ENCODE measurements at places on chromosomes 2 and 18.
A peak's percentile ranks its signal among the peaks of the same experiment; 100 is the strongest.

DNA sequence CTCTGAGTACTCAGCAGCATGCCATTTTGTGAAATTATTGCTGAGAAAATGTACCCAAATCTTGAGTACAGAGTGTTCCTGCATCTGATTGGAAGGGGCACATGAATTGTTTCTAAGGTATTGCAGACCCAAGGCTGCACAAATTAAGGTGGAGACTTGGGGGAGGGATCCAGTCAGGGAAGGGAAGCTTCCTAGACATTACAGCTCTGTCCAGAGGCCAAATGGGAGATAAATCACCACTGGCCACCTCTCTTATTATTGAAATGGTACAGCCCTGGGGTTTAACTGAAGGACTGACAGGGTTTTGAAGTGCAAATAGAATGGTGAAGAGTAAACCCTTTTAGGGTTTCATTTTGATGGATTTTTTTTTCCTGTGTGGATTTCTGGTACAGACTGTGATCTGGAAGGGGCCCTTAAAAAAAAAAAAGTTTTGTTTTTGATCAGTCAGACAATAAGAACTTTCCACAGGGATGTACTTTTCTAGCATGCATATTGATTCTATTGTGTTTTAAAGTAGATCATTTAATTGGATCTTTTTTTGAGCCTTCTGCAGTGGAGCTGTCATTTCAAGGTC, 119.4 kb downstream of the GREB1L start:
- DNase-seq, result no peak

GRCh38 chr18:10062302-10063300, 148.8 kb downstream of the VAPA start:
- DNase-seq, result no peak

- no peak for DNase-seq
These were observed 197.7 kb downstream of the UBE2E3 start for GRCh38 chr2:181178130-181178529.

GRCh38 chr2:129199501-129199900, 780.0 kb upstream of the RAB6C start:
- no peak for DNase-seq

GRCh38 chr2:219671279-219671678, 43.8 kb downstream of the SLC4A3 start:
- DNase-seq, result no peak

GRCh38 chr2:188734691-188735090, 239.5 kb upstream of the COL3A1 start:
- no peak for DNase-seq

- DNase-seq, result no peak
These were observed 8.8 kb downstream of the IMMT start for GRCh38 chr2:86186431-86186830.

DNA sequence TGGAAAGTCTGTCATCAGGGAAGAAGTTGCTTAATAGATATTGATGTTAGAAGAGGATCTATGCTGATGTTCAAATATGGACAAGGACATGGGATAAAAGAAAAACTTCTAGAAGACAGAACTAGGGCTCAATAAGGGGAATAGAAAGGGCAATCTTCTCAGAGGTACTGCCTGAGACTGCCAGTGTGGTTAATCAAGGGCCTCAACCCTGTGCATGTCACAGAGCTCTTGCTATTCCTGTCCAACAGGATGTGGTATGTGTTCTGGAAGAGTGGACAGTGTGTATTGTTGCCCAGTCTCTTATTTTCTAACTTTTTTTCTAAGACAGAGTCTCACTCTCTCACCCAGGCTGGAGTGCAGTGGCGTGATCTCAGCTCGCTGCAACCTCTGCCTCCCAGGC, 27.8 kb upstream of the RNF125 start:
- no peak for DNase-seq

DNA sequence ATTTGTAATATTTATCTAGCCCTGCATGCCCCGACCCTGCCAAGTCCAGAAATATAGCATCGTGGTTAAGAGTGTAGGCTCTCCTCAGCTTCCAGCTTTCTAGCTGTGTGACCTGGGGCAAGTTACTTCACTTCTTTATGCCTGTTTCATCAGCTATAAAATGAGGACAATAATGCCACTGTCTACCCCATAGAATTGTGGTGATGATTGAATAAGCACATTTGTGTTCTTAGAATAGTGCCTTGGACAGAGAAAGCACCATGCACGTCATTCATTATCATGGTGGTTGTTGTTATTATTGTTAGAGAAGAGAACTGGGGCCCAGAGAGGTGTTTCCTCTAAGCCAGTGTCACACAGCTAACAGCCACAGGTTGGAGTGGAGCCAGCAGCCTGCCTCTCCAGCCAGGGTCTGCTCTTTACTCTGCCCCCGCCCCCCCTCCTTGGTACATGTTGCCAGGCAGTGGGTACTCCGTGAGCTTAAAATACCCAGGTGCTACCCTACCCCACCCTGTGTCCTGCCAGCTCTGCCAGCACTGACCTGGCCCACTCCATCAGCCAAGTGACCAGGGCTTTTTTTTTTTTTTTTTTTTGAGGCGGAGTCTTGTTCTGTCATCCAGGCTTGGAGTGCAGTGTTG, 202.1 kb downstream of the CTIF start:
- DNase-seq, result no peak

GRCh38 chr2:217743407-217743806, 259.4 kb downstream of the TNS1 start:
- no peak for DNase-seq

DNA sequence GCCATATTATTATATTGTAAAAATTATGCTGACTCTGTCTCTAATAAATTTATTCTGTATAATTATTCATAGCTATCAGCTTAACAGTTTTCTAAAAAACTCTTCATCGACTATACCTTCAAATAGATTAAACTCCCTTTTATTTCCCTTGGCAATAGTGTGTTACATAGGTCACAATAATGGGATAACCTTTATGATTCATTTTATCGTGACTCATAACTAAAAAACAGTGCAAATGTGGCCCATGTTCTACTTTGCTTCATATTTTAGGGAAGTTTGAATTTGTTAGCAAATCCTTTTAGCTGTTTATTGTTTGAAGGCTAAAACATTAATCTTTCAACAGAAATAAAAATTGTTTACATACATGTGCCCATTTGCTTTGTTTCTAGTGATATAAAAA, 783.2 kb upstream of the CDH2 start:
- peak; percentile 63 for DNase-seq

- no peak for DNase-seq
These were observed 55.0 kb upstream of the PKDCC start for GRCh38 chr2:41992671-41993434.

GRCh38 chr2:120319123-120319522, 26.8 kb upstream of the INHBB start:
- no peak for DNase-seq

- DNase-seq, result no peak
These were observed 244.9 kb upstream of the MYT1L start for GRCh38 chr2:2575870-2576386.

GRCh38 chr2:27773959-27774358, 2.4 kb downstream of the MRPL33 start:
- no peak for DNase-seq

DNA sequence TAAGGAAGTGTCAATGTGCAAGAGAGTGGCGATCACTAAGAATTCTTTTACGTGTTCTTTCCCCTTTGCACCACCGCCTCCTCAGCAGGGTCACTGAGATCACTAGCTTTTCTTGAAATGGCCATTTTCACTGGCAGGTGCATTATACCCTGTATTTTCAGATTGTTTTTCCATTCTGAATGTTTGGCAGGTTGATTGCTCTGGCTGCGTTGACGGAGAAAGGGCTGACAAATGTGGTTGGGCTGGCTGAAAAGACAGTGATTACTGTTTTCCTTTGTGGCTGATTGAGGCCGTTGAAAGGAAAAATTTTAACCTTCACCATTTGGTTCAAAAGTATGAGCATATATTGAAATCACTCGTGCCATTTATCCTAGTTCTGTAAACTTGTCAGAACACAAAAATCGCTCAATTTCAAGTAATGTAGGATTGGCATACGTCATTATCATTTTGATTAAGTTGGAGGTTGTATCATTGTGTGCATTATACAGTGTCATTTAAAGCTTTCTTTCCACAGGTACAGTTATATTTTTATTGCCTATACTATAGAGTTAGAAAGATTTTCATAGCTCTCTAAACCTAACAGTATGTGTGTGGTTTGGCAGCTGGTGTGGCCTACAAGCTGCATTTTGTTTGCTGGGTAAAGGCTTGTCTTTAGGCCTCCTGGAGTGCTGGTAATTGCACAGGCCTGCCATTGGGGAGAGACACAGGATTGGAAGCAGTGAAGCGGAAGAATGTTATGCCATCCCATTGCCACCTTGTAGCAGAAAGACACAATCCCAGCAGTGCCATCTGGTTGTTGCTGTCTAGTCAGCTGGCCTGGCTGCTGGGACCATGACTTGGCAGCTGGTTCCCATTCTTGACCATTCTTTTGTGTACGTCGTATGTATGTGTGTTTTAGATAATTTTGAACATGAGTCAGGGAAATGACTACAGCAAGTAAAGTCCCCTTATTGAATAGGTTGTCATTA, 36.7 kb downstream of the DYNC1I2 start:
- no peak for DNase-seq

- DNase-seq, result no peak
These were observed 214.3 kb downstream of the SP3 start for GRCh38 chr2:173750831-173751230.

DNA sequence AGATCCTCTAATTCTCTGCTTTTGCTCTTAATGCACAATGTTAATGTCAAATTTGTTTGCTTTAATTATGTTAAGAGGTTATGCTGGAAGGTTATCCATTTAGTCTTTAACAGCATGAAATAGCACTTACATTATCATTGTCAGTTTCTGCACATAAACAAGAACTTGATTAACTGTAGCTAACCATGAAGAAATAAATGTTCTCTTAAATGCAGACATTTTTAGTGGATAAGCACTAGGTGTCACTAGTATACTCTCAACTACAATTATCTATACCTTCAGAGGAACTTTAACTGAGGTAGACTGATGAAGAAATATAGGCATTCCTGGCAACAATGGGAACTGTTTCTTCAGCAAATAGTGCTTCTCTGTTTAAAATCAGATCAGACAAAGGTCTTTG, 178.8 kb upstream of the CHST9 start:
- DNase-seq, result peak; percentile 50

- DNase-seq, result peak; percentile 31
These were observed 82.3 kb downstream of the ANTXR1 start for GRCh38 chr2:69095305-69095704.

- no peak for DNase-seq
These were observed 13.3 kb downstream of the DNAJC27 start for GRCh38 chr2:24958411-24958935.

GRCh38 chr2:105584435-105585010, 160.2 kb upstream of the NCK2 start:
- DNase-seq, result peak; percentile 50

DNA sequence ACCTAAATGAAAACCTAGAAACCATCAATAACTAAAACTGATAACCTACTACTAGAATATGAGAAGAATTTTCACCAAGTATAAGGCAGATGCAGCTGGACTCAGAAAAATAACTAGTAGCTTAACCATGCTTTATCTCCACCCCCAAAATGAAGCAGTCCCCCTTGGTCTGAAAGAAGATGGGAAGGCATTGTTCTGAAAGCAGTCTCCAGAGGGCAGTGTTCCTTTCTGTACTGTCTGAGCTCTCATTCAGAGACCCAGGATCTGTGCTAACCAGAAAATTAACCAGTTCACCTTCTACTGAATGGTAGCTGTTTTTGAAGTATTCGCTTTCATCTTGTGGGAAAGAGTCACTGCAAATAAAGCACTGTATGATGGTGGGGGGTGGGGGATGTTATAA, 273.0 kb downstream of the PDE11A start:
- peak; percentile 43 for DNase-seq

- DNase-seq, result peak; percentile 57
These were observed 84.2 kb downstream of the LBH start for GRCh38 chr2:30315391-30316063.

GRCh38 chr2:10879624-10880585, 31.8 kb upstream of the KCNF1 start:
- no peak for DNase-seq

DNA sequence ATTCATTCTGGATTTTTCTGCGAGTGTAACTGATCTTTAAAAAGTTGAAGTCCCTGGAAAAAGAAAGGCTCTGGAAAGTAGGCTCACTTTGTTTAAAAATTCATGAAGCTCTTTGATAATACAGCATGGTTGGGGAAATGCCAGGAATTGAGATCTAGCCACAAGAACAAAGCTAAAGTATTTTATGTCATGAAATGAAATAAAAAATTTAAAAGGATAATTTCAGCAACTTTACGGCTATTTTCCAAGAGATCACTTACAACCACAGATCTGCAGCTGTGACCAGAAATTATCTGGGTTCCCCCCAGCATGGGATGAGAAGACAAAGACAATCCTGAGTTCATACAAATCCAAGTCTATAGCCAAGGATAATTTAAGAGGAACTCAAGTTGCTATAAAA, 25.3 kb upstream of the RFX8 start:
- no peak for DNase-seq

DNA sequence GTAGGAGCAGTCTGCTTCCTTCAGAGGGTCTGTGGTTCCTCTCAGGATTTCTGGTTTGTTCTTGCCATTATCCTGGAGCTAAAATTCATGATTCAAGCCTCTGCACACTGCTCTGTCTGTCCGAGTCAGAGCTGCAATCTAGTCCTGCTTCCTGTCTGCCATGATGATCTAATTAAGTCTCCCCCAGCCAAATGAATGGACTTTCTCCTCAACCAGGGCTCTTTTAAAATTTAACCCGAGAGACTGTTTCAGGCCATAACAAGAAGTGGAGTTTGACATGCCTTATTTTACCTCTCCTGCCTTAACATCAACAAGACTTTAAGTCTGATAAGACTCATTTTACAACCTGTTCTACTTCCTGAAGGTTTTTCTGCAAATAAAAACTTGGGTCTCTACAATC, 1009.6 kb upstream of the DDX18 start:
- DNase-seq, result no peak

DNA sequence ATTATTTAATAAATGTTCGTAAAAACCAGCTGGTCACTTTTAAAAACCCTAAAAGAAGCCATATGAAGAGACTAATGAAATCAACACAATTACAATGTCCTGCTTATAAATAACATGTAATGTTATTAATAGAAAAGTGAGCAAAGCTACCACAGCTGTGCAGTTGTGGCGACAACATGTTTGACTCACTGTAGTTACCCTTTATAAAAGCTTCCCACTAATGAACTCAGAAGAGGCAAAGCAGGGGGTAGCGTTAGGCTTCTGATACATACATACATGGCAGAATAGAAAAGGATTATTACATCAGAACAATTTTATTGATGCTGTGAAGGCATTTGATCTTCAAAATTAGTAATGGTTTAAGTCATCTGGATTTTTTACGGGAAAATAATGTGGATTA, 219.7 kb downstream of the SLC4A10 start:
- DNase-seq, result no peak

- peak; percentile 2 for DNase-seq
These were observed 107.8 kb downstream of the NDUFA10 start for GRCh38 chr2:239917125-239917956.

DNA sequence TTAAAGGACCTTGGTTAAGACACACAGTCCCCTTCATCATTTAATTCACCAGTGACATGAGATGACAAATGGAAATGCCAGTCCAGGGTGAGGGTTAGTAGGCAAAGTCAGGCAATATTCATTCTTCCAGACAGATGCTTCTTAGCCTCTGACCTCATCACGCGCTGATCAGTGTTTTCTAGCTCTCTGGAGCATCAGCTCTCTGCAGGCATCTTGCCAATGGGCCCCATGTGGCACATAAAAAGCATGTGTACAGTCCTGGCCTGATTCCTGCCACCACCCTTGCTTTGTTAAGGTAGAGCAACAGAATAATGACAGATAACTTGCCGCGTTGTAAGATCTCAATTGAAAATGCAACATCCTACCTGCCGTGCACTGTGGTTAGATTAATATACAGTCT, 20.3 kb upstream of the NPAS2 start:
- DNase-seq, result no peak

GRCh38 chr2:126836761-126837679, 61.7 kb upstream of the TEX51 start:
- DNase-seq, result no peak

- no peak for DNase-seq
These were observed 249.7 kb downstream of the IKZF2 start for GRCh38 chr2:212901604-212902275.

Data from bronchial epithelial cell (primary cell).